ENCODE measurements at places on chromosomes 1 and 21.

GRCh38 chr1:153428791-153429190 is 12.5 kb downstream of the S100A7A start:
- no peak for DNase-seq

GRCh38 chr1:117284399-117285215 is 73.9 kb upstream of the VTCN1 start:
- no peak for DNase-seq

GRCh38 chr1:168834225-168834872 is 105.3 kb upstream of the DPT start:
- no peak for DNase-seq

GRCh38 chr1:17052038-17052437 is 1.8 kb downstream of the SDHB start:
- DNase-seq = no peak

- DNase-seq = no peak
Observed at GRCh38 chr1:75999034-75999433, 66.8 kb upstream of the ASB17 start.

GRCh38 chr1:41790351-41790750 is 128.4 kb downstream of the HIVEP3 start:
- no peak for DNase-seq
